ENCODE measurements at places on chromosomes 2 and 18.

DNA sequence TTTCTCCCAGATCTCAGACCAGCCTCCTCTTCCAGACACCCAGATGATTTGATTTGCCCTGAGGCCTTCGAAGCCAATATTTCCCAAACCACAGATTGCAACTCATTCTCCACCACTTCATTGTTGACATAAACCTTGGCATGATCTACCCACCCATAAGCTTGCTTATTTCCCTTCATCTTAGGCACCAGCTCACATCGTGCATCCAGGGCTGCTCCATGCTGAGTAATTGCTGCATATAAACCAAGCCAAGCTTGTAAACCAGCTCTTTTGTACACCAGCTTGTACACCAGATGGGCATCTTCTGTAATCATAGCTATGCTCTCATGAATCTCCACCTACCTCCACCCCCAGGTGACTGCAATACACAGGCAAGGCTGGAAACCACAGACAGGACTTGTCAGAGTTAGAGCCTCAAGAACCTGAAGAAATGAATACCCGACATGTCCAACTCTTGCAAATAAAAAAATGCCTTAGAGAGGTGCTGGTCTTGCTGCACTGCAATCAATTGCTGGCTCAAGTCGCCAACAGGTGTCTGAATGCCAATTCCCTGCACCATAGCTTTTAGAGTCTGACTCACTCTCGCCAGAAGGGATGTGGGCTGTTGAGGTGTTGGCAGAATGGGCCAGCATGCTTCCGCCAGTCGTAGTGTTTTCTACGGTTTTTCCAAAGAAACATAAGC is 31.5 kb downstream of the TRABD2A start:
- no peak for DNase-seq

DNA sequence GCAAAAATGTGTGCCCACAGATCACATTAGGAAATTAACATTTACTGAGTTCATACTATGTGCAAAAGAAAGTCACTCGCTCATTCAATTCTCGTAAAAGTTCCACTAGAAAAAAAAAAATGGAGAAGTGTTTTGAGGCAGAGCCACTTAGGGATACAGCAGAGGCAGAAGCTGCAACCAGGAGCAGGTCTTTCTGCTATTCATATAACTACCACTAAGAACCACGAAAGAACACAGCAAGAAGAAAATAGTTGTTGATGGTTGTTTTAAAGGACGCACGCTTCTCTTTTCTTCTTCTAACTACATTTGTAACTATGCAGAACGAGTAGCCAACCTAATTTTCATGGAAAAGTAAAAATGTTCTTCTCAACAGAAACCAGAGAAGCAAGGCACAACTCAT is 45.0 kb downstream of the ROCK2 start:
- no peak for DNase-seq

DNA sequence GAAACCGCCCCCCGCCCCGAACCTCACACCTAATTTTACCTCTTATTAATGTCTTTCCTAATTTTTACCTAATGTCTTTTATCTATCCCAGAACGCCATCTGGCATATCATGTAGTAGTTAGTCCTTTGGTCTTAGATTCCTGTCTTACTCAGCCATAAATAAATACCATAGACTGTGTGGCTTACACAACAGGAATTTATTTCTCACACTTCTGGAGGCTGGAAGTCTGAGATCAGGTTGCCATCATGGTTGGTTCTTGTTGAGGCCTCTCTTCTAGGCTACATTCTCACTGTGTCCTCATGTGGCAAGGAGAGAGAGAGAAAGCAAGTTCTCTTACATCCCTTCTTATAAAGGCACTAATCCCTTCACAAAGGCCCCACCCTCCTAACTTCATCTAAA is 46.8 kb downstream of the RHBDD1 start:
- DNase-seq: no peak

GRCh38 chr2:18763338-18763737 is 174.0 kb upstream of the NT5C1B start:
- DNase-seq: no peak

- DNase-seq: no peak
These were observed 28.7 kb downstream of the ERMN start for GRCh38 chr2:157296958-157297357.

DNA sequence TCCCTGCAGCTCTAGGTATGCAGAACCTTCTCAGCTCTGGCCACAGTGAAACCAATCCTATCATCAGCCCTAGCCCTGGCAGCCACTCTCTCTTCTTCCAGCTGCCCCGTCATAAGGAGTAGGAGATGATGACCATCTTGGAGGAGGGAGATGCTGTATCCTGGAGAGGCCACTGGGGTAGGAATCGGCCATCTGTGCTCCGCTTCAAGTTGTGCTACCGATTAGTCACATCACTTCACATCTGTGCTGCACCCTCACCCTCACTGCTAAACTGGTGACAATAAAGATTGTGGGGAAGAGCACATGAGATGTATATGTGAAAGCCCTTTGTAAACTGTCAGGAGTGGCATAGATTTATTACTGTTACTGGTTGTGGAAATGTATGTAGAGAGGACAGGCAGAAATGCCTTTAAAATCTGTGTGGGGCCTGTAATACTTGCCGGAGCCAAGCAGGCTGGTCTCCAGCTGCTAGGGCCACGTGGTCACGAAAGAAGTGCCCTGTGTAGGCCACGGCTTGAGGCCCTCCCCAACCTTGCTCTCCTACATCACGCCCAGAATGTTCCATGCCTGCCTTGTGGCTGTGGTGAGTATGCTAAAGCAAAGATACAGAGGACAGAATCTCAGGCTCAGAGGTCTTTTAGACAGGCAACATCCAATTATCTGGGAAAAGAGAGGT is 236.8 kb downstream of the CLIP4 start:
- DNase-seq: no peak
